ENCODE measurements at places on chromosomes 6 and 20.

GRCh38 chr6:119160911-119161310 is 82.4 kb upstream of the FAM184A start:
- no peak for DNase-seq

DNA sequence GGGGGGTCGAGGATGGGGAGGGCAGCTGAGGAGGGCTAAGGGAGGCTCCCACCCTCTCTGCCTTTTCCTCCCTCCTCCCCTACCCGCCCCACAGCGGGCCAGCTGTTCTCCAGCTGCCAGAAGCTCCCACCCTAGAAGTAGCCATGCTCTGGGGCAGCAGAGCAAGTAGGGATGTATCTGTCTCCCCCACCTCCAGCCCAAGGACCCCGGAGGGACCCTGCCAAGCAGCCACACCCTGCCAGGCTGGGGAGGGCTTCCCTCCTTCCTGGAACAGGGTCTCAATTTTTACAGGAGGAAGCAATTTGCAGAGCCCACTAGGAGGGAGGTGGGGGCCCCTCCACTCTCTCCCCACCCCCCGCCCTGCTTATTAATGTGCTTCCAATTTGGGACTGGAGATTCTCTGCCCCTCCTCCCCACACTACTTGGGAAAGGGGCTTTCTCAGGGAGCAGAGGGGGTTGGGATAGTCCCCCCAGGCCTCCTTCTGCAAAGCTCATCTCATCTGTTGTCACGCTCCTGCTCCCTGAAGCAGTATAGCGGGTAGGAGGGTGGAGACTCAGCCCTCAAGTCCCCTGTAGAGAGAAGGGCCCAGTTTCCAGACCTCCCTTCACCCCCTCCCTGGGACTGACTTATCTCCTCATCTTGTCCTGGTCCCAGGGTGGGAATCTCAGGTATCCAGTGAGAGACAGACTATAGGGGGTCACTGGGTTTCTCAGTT is 4.5 kb downstream of the TEAD3 start:
- no peak for DNase-seq

DNA sequence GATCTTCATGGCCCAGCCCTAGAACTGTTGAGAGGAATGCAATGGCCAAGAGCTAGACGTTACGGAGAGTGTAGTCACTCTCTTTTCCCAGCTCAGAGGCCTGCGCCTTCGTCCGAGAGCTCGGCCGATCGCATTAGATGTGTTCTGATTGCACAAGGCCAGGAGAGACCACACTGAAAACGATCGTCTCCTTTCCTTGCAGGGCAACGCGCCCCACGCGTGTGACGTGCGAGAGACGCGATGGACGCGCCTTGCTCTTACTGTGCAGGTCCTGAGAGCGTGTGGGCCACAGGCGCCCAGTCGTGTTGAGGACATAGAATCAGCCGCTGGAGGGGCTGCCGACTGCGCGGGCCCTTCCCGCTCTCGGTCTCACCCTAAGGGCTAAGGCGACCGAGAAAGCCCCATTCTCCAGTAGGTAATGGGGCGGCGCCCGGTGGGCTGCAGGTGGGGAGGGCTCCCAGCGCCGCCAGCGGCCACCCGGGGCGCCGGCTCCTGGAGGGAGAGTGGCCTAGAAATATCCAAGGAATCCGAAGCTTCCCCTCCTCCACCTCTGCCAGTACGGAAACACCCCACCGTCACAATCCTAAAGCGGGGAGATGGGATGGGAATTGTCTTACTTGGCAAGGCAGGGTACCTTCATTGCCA is 26.9 kb downstream of the TFAP2B start:
- no peak for DNase-seq

GRCh38 chr6:16799279-16800193 is 38.3 kb upstream of the ATXN1 start:
- peak; percentile 51 for DNase-seq

GRCh38 chr6:114281496-114281895 is 61.3 kb downstream of the HS3ST5 start:
- DNase-seq: no peak

DNA sequence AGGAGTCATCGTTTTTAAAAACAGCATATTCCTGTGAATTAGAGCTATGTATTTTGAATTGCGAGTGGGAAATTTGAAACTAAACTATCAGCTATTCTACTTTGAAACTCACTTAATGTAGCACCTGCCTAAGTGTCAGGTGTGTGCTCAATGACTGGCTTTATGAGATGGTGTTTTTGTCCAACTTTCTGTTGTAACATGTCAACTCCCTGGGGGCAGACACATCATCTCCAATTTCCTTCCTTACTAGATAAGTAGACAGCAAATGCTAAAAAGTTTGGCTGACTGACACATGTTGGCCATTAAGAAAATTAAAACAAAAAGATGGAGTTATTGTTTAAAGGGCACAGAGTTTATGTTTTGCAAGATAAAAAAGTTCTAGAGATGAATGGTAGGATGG is 226.9 kb downstream of the TFAP2B start:
- no peak for DNase-seq

- no peak for DNase-seq
These were observed 93.8 kb downstream of the SCP2D1 start for GRCh38 chr20:18907353-18907752.

DNA sequence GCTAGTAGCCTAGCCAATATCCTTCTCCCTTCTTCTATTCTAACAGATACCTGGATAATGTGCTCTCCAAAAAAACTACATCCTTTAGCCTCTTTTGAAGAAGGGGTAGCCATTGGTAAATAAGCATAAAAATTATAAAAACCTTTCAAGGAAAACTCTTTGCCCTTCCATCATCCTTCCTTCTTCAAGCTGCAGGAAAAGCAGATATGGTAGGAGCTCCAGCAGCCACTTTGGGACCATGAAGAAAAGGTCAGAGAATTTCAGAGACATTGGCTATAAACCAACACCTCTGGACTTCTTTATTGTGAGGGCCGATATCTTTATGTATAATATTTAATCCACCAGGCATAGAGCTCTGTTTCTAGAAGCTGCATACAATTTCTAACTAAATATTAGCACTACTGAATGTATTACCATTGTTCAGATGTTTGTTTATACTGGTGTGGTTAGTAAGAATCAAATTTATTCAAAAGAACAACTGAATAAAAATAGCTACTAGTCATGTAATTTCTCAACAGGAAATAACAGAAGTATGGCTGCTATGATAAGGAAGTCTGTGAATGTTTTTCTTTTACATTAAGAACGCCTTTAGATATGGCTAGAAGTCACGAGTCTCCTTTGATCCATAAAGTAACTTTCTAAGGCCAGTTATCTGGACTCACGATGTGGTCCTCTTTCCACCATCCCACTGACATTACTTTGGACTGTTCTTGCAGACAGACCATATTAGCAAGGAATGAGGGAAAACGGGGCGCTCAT is 32.2 kb downstream of the MYLK4 start:
- no peak for DNase-seq

- DNase-seq: no peak
These were observed 104.1 kb downstream of the HDGFL1 start for GRCh38 chr6:22673474-22673873.

DNA sequence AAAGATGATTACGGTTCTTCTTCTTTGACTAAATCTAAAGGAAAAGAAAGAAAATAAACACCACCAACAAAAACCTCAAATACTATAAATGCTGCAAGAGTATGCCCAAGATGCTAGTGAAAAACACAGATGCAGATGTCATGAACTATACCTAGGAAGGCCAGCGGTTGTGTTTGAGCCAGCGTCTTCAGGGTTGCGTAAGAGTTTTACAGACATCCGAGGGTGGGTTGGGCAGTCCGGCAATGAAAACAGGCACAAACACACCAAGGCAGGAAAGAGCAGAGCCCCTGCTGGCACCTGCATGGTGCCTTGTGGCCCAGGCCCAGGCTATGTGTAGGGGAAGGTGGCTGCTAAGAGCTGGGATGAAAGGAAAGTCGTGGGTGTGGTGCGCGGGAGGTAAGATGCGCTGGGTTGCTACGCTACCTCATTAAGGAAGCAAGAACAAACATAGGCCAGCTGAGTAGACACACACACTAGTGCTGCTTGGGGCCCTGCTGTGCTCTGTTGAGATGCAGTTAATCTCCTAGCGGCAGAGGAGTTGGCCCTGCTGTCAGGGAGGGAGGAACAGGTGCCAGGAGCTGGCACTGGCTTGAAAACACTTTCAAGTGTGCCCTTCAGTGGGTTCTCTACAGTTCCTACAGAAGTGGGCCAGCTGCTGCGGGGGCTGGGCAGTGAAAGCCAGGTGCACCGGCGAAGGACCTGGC is 170.2 kb upstream of the PLN start:
- no peak for DNase-seq

- peak; percentile 18 for DNase-seq
These were observed 154.4 kb upstream of the SUPT3H start for GRCh38 chr6:45531999-45532595.

- DNase-seq: peak; percentile 59
These were observed 2.0 kb downstream of the TSBP1 start for GRCh38 chr6:32369660-32370059.

DNA sequence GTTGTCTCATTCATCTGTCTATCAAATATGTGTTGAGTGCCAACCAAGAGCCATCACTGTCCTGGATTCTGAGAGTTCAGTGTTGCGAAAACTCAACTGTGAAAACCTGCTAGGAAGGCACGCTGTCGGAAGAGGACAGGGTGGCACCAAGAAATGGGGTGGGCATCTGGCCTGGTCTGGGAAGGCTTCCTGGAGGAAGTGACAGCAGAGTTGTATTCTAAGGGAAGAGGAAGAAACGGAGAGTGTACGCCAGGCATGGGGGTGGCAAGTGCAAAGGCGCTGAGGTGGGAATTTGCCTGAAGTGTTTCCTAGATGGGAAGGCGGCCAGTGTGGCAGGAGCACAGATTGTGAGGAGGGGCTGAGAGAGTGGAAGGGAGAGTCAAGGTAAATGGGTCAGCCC is 91.2 kb downstream of the ANKRD60 start:
- no peak for DNase-seq

DNA sequence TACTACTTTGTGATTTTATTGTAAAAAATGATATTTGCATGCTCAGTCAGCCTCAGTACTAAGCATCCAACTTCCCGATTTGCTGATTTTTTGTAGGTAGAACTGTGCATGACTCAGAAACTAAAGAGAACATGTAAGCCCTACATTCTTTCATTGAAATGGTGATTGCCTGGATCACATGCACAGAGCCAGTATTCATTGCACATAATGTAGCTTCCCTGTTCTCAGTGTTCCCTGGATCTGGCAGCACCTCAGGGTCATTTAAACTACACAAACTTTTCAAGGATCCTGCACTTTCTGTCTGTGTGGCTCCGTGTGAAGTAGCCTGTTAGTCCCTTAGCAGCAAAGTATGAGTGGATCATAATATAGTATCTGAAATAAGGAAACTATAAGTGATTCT is 422.9 kb upstream of the AGPAT4 start:
- no peak for DNase-seq

- DNase-seq: no peak
These were observed 348.8 kb downstream of the PKHD1 start for GRCh38 chr6:51738614-51739013.

DNA sequence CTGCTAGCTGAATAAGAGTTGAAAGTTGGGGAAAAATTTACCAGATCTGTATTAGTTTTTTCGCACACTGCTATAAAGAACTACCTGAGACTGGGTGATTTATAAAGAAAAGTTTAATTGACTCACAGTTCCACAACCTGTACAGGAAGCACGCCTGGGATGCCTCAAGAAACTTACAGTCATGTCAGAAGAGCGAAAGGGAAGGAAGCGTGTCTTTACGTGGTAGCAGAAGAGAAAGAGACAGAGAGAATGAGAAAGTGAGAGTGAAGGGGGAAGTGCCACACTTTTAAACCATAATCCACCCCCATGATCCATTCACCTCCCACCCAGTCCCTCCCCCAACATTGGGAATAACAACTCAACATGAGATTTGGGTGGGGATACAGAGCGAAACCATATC is 79.6 kb downstream of the KHDC1L start:
- DNase-seq: no peak

- DNase-seq: no peak
These were observed 699.7 kb upstream of the ID4 start for GRCh38 chr6:19137505-19137904.

DNA sequence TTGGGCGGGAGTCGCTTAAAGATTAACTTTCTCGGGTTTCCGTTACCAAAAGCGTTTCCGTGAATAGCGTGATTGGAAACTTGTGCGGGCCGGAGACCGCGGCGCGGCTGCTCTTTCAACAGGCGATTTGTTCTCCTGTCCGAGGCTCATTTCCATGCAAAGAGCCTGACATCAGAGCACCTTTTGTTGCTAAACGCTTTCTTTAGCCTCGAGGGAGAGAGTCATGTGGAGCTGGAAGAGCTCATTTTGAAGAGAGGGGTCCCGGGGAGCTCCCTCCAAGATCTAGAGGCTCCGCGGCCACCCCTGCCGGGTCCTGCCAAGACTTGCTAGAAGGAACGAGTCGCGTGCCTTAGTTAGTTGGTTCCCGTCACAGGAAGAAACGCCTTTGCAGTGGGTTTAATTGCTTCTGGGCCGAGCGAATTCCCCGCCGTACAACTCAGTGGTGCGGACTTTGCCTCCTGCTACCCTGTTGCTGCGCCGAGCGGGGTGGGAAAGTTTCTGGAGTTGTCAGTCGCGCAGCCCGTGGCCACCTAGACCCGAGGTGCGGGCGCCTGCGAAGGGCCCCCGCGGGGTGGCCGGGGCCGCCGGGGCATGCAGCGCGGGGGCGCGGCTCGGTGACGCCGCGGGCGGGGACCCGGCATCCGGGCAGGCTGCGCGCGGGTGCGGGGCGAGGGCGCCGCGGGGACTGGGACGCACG is at the start of gene SASH1:
Gene SASH1, plus strand, starts transcription at position 489 of the 697 bp plus-strand sequence. CDS start 230 bp downstream, outside the sequence.
- DNase-seq: peak; percentile 75

DNA sequence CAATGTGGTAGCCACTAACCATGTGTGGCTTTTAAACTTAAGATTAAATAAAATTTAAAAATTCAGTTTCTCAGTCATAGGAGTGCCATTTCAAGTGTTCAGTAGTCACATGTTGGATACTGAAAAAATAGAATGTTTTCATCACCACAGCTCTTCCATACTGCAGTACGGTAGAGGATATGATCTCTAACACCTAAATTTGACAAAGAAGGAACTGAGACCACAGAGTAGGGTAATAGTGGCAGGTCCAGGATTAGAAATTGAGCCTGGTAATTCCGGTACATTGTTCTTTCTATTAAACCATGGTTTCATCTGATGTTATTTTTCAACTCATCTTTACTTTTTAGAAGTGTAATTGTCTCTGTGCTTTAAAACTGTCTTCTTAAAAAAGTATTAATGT is 104.0 kb downstream of the CD2AP start:
- no peak for DNase-seq

- DNase-seq: peak; percentile 4
These were observed 169.5 kb upstream of the THEMIS start for GRCh38 chr6:128070406-128070805.

- DNase-seq: no peak
These were observed 25.9 kb downstream of the NOL4L start for GRCh38 chr20:32559205-32559752.

DNA sequence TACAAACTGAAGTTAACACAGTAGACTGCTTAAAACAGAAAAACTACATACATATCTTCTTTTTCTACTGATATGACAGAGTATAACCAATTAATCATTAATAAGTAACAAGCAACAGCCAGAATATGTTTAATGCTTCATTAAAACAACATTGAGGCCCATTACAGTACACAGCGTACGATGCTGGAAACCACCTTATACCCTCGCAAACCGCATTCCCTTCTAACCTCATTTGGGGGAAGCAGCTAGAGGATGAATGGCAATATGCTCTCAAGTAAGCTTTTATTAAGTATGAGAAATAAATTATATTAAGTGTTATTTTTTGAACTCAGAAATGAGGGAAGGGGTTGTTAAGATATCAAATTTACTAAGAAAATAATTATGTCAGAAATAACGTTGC is 142.4 kb downstream of the GMDS start:
- no peak for DNase-seq

Data from GM03348 (cell line).